GM12864 (cell line): ENCODE measurements at places on chromosomes 7 and 10.

- no peak for DNase-seq
Measured at GRCh38 chr7:88965371-88965770, 169.8 kb upstream of the TEX47 start.

- DNase-seq = no peak
Measured at GRCh38 chr10:43390759-43391158, 18.2 kb downstream of the HNRNPF start.

DNA sequence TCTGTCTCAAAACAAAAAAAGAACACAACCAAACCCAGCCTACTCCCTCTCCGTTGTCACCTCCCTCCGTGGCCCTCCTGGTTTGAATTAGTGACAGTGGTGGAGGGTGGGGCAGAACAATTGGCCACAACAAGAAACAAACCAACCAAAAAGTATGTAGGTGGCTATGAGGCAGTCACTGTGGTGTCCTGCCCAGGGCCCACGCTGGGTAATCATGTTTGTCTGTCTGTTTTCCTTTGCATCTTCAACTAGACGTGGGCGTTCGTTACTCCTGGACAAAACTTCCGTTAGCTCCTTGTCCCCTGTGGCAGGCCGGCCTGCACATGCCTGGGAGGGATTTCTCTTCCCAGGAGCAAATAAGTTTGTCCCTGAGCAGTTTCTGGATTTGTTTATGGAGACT lies 78.4 kb downstream of the XRCC2 start:
- no peak for DNase-seq

- DNase-seq = no peak
Measured at GRCh38 chr10:53432035-53432434, 659.5 kb upstream of the MBL2 start.

- peak; percentile 90 for DNase-seq
Measured at GRCh38 chr7:126702242-126703016, 550.3 kb downstream of the GRM8 start.

GRCh38 chr10:46560952-46561351 lies 4.5 kb upstream of the GPRIN2 start:
- DNase-seq = no peak

DNA sequence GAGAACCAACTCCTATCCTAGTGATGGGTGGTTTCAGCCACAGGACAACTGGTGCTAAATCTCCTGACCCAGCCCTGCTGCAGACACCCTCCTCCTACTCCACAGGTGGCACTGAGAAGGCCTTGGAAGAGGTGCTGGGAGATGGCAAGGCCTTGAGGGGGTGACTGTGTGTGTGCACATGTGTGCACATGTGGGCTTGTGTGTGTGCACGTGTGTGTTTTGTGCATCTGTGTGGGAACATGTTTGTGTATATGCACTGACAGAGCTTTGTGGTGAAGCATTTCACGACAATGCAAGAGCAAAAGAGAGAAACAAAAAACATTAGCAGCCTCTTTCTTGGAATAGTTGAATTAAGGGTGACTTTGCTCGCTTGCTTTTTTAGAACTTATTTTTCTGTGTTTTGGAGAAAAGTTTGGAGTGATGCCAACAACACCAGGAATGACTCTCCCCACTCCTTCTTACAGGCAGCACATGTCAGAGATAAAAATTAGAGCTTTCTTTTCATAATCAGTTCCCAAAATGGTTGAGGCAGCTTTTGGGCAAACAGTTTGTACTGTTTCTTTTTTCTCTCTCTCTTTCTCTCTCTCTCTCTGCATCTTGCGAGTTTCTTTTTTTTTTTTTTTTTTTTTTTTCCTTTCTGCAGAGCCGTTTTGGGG lies 69.5 kb downstream of the SEC61G start:
- DNase-seq = no peak

GRCh38 chr7:37552030-37552429 lies 103.4 kb upstream of the ELMO1 start:
- no peak for DNase-seq

DNA sequence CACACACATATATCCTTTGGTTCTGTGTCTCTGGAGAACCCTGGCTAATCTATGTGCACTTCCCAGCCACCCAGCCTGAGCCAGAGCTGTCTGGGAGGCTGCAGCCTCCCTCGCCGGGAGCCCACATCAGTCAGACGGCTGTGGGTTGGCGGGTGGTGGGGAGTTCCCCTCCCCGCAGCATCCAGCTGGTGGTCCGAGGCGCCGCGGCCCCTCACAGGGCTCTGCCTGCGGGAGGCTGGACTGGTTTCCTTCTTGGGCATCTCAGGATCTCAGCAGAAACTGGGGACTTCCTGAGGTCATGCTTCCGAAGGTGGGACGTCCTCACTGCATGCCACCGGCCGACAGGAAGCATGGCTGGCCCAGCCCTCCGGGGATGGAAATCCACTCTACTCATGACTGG lies 22.0 kb upstream of the PSMG3 start:
- DNase-seq = no peak

DNA sequence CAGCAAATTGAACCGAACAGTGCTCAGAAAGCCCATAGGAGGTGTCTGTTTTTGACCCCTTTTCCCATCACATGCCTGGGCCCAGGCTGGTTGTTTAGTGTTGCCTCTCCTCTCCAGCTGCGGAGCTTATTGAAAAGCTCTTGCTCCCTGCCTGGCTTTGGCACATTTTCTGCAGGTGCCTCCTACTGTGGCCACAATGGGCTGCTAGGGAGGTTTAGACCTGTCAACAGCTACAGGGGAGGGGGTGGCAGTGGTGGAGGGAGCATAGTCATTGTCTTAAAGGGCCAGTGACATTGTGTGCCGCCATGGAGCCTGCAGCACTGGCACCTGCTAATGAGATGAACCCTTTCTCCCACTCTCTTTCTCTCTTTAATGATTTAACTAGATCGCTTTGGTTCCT lies 13.2 kb upstream of the ENO4 start:
- no peak for DNase-seq

DNA sequence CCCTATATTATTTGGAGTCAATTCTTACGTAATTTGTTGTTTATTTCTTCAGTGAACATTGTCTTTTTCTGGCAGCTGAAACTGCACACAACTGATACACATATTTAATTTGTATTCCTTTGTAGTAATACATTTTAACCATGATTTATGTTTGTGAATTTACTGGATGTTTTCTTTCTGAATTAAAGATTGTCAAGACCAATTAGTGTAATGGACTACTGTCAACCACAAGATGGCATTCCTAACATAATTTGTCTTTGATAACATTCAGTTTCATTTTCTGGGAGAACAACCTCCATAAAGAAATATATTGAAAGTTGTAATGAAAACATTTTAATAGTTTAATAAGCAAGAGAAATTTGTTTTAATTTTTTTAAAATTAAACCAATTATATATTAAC lies 10.1 kb downstream of the THNSL1 start:
- DNase-seq = no peak

GRCh38 chr10:92014620-92015019 lies 91.0 kb downstream of the BTAF1 start:
- DNase-seq = no peak

DNA sequence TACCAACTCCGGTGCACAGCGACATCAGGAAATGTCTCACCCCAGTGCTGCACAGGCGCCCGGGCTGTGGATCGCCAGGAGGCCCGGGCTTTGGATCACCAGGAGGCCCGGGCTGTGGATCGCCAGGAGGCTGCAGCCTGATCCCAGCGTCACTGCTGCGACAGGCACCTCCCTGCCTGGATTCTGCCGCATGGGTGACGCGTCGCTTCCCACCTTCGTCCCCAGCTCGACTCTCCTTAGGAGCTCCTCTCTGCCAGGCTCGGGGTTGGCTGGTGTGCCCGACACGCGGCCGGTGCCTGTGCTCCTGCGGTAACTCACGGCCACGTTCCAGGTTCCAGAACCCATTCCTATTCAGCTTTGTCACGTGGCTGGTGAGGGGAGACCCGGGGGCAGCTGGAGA lies 257.5 kb downstream of the DNAJB6 start:
- no peak for DNase-seq

DNA sequence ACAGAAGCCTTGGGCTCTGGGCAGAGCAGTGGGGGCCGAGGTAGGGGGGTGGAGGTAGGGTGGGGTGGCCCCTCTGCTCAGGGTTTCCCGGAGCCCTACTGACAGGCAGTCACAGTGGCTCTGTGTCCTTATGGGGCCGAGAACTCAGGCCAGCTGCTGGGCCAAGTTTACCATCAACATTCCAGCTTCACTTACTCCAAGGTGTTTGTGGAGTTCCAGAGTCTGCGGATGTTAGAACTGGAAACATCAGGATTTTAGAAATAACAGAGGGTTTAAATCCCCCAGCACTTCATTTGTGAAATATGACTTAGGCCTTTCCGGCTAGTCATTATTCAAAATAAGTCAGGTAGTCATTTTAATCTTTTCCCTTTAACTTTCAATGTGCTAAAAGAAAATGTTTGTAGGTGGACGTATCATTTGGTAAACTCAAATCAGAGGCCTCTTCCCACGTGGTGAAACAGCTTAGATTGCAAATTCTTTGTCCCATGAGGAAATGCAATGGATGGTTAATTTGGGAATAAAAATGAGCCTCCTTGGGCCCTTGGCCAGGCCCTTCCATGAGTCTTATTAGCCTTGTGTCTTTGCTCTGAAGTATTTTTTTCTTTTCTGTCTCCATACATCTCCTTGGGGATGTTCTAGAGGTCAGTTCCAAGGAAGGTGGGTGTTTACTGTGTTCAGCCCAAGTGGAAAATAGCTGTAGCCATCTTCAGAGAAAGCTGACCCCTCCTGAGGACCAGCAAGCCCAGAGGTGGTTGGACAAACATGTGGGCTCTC lies 99.6 kb upstream of the BTBD16 start:
- DNase-seq = no peak

- no peak for DNase-seq
Measured at GRCh38 chr10:3045471-3046209, 21.7 kb upstream of the PFKP start.

DNA sequence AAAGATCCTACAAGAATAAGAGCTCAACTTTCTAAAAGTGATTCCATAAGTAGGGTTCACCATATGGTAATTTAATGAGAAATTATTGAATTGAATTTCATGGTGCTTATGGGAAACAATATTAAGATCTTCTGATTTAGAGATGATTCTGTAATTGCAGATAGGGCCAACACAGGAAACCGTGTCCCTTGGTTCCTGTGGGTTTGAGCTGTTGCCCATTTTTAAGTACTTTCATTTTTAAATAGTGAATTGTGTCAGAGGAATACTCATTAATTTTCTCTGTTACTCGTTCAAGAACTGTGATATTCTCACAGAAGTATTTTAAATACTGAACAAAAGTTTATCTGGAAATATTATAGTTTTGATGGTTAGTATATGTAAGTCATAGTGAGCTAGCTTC lies 129.2 kb downstream of the SRI start:
- peak; percentile 4 for DNase-seq

- no peak for DNase-seq
Measured at GRCh38 chr7:155741082-155741481, 71.2 kb downstream of the SHH start.

- no peak for DNase-seq
Measured at GRCh38 chr7:128757203-128757602, 18.0 kb downstream of the CALU start.

DNA sequence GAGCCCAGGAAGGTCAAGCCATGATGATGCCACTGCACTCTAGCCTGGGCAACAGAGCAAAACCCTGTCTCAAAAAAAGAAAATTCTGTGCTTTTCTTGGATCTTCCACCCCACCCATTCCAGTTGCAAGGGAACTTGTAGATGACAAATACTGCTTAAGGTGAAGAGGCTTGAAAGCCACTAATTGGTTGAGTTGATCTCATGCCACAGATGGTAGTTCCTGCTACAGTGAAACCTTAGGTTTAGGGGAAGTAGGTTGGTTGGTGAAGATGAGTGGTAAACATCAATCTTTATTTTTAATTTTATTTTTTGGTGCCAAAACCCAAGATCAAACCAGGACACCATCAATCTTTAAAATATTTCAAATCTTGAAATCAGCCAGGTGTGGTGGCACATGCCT lies 2.9 kb upstream of the GDI2 start:
- DNase-seq = peak; percentile 57

- DNase-seq = no peak
Measured at GRCh38 chr10:95761939-95762492, 6.1 kb downstream of the ENTPD1 start.

DNA sequence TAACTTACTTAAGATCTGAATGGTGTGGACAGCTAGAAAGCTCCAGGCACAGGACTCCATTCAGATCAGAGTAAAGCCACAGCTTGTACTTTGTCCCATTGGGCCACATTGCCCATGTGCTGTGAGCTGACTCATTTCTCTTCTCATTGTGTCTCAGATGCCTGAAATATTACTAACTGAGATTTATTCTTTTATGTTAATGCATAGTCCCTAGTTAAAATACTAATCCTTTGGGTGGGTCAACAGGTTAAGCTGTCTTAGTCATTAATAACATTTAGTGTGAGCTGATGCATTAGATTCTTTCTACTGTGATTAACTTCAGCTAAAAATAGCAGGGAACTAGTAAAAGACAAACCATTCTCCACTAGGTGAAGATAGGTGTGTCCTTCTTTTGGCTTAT lies 104.7 kb upstream of the ARMC3 start:
- DNase-seq = no peak

DNA sequence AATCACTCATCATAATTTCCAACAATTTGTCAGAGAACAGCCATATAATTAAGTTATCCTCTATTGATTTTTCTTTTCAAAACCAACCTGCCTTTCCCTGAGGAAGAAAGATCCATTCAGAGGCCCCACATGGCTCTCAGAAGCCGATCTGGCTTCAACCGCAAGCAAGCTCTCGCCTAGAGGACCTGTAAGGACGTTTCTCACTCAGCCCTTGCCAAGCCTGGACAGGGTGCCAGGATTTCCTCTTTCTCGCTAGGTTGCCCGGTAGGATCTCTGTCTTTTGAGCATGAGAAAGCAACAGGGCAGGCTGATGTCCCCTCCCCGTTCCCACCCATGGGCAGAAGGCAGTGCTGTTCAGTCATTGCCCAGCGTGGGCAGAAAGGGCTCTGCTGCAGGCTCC lies 13.0 kb downstream of the AIFM2 start:
- DNase-seq = no peak

DNA sequence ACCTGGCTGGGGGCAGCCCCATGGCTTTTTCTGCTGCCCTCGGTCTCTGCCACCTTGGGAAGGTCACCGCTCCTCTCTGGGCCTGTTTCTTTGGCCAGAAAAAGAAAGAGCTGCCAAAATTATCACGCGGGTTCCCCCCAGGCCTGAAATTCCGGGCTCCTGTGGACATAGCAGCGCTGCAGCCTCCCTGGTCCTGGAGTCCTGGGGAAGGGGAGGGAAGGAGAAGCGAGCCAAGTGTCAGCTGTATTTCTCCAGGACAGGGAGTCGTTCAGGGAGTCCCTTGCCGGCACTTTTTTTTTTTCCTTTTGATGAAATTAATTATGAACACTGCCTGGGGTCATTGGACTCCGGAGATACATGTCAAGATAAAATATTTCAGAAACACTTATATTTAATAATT lies 152.3 kb upstream of the GPR26 start:
- no peak for DNase-seq
